ENCODE measurements at places on chromosomes 1 and 21.

DNA sequence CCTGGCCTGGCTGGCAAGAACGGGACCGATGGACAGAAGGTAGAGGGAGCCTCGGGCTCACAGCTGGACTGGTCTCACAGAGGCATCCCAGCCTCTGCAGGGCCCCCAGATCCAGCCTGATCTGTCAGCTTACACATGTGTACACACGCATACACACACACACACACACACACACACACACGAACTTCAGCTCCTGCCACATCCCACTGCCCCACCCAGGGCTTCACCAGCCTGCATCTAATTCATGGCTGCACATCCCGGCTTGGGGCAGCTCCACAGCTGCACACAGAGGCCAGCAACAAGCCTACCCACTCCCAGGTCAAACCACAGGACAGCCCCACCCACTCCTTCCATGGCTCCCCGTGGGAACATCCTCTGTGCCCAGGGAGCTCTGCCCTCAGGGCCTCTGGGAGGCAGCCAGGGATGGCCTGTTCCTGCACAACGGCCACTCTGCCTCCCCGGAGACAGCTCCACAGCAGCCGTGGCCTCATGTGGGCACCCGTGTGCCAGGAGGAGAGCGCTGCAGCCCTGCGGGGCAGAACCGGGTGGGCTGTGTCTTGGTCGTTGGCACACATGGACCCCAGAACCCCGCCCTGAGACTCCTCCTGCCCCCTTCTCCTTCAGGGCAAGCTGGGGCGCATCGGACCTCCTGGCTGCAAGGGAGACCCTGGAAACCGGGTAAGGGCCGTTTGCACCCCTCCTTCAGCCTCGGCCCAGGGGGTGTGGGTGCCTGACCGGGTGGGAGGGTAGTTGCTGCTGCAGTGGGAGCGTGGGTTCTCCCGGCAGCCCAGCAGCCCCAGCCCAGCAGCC lies 19.1 kb downstream of the COL6A2 start:
- DNase-seq, result no peak

- DNase-seq, result no peak
Measured at GRCh38 chr1:239112101-239112935, 274.1 kb upstream of the CHRM3 start.

DNA sequence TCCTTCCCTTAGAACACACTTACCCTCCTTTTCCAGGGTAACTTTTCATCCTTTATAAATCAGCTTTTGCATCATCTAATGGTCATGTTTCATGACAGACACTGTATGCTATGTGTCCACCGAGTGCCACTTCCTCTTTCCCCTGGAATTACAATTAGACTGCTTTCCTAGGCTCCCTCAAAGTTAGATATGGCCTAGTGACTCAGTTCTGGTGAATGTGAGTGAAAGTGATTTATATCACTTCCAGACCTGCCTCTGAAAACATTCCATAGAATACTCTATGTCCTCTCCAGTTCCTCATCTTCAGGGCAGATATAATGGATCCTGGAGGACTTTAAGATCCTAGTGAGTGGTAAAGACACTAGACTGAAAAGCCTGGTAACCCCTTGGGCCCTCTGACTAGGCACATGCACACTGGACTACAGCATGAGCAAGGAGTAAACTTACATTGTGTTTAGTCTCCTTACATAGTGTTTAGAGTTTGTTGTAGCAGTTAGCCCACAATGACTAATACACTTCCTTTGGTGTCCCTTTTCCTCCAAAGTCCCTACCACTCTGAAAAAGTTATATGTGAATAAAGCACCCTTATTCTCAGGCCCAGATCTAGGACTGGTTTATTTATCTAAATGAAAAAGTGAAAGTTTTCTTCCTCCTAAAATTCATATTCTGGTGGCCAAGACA lies 59.3 kb downstream of the GPR88 start:
- DNase-seq, result no peak

- DNase-seq, result no peak
Measured at GRCh38 chr1:160247053-160247452, 15.3 kb downstream of the DCAF8 start.

Measured in HCT116 (cell line).